ENCODE measurements at places on chromosomes 7 and 10.

- DNase-seq, result no peak
These were observed 765 bp downstream of the PFKFB3 start for GRCh38 chr10:6203331-6204062.

DNA sequence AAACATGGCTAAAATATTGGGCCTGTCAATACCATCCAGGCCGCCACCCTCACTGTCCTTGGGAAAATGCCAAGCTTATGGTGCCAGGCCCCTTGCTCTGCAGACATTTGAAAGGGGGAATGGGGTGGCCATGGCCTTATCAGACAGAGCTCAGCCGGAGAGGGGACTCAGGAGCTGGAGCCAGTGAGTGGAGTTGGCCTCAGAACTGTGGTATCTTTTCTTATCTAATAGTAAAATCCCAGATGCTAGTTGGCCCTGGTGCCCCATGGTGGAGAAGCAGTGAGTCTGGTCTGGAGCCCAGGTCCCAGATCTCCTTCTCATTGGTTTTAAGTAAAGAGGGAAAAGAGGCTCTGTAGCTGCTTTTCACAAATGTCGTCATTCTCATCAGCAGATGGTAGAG lies 49.6 kb upstream of the SORCS3 start:
- no peak for DNase-seq

- no peak for DNase-seq
These were observed 40.8 kb upstream of the HECW1 start for GRCh38 chr7:43071604-43072003.

- DNase-seq, result no peak
These were observed 46.8 kb downstream of the PDE1C start for GRCh38 chr7:32023376-32023775.

- DNase-seq, result no peak
These were observed 18.7 kb downstream of the SORCS3 start for GRCh38 chr10:104659809-104660208.

DNA sequence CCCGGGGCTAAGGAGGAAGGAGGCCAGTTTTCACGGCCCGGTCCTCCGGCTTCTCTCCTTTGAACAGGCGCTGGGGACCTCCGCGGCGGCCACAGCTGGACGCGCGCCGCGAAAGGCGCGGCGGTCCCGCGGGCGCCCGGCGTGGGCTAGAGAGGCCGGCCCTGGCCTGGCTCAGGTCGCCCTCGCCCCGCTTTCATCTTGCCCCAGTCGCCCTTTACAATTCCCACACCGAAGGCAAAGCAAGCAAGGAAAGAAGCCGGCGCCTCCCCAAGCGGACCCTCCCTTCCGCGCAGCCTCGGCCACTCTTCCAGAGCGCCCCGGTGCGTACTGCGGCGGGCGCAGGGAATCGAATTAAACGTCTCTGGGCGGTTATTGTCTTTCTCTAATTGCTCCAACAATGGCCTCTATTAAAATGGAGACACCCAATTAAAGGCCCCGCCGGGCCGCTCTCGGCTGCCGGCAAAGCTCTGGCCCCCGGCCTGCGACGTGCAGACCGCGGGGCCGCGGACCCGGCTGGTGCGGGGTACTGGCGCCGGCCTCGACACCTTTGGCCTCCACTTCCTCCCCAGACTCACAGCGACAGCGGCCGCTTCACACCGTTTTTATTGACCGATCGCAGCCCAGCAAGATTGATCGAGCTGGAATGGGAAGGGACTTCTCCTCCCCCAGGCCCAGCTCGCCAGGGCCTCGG lies 4.5 kb upstream of the GATA3 start:
- DNase-seq, result no peak

DNA sequence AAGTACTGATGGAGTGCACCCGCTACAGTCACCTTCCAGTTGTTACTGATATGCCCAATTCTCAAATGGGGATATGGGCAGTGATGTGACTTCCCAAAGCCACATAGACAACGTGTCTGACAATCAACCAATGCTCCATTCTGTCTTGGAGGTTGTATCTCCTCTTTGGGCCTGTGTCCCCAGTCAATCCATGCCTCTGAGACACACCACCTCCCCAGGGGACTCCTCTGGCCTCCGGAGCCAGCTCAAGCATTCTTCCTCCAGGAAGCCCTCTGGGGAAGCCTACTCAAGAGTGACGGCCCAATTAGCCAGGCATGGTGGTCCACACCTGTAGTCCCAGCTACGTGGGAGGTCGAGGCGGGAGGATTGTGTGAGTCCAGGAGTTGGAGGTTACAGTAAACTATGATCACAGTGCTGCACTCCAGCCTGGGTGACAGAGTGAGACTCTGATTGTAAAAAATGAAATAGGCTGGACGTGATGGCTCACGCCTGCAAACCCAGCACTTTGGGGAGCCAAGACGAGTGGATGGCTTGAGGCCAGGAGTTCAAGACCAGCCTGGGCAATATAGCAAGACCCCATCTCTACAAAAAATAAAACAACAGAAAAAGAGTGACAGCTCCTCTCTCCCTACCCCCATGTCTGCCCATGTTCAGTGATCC lies 99.5 kb upstream of the TNRC18 start:
- DNase-seq, result no peak

DNA sequence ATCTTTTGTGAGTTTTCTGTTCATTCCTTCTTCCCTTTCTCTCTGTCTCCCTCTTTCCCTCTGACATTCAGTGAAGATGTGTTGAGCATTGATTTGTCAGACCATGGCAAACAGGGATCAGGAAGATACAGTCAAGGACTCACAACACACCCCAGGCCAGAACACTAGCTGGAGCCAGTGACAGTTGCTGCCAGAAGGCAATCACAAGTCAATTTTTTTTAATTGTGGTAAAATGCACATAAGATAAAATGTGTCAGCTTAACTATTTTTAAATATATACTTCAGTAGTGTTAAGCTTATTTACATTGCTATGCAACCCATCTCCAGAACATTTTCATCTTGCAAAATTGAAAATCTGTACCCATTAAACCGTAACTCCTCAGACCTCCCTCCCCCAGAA lies 62.6 kb downstream of the TEX36 start:
- no peak for DNase-seq

DNA sequence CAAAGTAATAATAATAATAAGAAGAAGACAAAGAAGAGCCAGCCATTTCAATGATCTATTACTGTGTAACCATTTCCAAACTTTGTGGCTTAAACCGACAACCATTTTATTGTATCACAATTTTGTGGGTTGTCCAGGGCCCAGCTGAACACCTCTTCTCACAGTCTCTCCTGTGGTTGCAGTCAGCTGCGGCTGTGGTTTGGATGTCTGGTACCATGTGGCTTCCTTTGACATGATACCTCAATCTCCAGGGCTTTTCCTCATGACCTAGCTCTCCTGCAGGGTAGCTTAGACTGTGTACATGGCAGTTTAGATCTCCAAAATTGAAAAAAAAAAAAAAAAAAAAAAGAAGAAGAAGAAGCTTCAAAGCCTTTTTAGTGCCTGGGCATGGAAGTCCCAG lies 72.6 kb upstream of the NFKB2 start:
- DNase-seq, result no peak

DNA sequence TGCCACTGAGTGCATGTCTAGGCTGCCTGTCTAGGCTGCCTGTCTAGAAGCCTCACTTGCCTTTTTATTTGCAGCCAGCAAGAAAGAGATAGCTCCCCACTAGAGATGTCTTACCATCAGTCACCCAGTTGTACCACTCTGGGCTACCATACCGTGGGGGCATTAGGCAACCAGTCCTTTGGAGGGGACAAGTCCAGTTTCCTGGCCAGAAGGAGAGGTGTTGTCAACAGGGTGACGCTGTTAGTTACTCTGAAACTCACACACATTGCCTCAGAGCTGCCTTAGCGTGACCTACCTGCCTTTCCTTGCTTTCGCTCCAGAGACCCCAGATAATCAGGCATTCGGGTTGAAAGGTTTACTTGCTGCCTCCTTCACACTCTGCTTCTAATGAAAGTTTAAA lies 155.4 kb downstream of the CELF2 start:
- no peak for DNase-seq

- no peak for DNase-seq
These were observed 39.7 kb downstream of the TAC1 start for GRCh38 chr7:97771576-97771975.

GRCh38 chr10:130929422-130930325 lies 381.8 kb downstream of the TCERG1L start:
- DNase-seq, result no peak

- DNase-seq, result no peak
These were observed 70.1 kb downstream of the ADCY1 start for GRCh38 chr7:45644237-45644636.

DNA sequence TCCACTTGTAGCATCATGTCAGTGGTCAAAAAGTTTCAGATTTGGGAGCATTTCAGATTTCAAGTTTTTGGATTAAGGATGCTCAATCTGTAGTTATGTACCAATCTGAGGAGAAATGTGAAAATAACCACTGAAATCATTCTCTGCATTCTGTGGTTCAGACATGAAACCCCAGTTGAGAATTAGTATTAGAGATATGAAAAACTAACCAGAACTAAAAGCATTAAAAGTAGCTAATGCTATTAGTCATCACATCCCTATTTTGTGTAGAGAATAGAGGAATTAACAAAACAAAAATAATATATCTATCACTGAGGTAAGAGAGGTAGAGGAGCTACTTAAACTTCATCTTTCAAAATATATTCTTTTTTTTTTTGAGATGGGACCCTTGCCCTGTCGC lies 28.0 kb downstream of the MICU1 start:
- DNase-seq, result no peak

- DNase-seq, result no peak
These were observed 510.3 kb downstream of the PTPRN2 start for GRCh38 chr7:158077151-158077840.

- no peak for DNase-seq
These were observed 525.0 kb downstream of the PTPRN2 start for GRCh38 chr7:158062661-158063060.

DNA sequence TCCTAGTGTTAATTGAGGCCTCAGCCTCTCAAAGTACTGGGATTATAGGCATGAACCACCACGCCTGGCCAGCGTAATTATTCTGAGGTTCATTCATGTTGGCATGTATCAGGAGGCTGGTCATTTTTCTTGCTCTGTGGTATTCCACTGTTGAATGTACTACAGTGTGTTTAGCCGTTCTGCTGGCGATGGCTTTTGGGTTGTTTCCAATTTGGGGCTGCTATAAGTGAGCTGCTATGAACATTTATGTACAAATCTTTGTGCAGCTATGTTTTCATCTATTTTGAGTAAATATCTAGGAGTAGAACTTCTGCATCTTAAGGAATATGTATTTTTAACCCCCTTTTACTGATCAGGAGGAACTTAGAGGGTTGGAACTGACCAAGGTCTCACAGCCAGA lies 145.8 kb downstream of the AUTS2 start:
- DNase-seq, result no peak

DNA sequence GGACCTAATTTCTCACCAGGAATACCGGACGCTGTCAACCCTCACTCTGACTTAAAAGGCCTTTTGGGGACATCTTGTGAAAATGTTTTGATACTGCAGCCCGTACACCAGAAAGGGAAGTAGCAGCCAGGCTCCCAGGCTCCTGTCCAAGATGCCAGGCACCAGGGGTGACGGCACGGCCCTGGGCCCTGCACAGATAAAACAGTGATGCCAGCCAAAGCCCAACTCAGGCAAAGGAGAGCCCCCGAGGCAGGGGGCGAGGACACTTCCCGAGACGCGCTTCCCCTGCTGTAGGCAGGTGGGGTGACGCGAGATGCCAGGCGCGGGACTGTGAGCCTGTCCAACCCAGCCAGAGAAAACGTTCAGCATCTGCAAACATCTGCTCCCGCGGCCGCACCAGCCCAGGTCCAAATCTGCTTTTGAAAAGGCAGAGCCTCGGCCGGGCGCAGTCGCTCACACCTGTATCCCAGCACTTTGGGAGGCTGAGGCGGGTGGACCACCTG lies 15.7 kb downstream of the ZFAND2A start:
- no peak for DNase-seq

DNA sequence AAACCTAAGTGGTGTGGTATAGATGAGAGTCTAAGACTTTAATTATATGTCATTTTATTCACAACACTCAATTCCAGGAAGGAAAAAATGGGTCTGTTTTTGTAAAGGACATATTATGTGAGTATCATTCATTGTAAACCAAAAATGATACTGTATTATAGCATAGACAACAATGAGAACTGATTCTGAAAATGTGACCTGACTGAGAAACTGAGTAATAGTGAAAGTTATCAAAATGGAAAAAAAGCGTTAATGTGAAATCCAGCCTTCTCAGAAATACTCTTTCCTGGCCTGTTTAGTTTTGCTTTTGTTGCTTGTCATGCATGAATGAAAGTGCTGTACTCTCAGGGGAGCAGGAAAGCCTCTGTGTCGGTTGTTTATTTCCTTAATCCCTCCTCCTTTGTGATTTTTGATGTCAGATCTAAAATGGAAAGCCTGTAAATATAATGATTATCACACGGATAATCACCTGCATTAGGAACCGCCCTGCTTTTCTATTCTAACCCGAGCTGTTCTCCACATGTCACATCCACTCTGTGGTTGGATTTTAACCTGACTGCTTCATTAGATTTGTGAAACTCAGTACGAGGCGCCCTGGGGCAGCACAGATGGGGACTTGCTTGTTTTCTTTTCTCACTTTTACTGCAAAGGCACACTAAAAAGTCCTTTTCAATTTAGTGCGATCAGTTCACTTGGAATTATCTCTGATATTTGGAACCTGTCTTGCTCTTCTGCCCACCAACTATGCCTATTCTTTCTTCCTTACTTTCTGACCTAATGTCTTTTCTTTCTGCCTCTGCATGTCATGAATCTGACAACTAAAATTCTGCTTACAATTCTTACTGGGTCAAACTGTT lies 240.9 kb upstream of the KAT6B start:
- DNase-seq, result peak; percentile 73

DNA sequence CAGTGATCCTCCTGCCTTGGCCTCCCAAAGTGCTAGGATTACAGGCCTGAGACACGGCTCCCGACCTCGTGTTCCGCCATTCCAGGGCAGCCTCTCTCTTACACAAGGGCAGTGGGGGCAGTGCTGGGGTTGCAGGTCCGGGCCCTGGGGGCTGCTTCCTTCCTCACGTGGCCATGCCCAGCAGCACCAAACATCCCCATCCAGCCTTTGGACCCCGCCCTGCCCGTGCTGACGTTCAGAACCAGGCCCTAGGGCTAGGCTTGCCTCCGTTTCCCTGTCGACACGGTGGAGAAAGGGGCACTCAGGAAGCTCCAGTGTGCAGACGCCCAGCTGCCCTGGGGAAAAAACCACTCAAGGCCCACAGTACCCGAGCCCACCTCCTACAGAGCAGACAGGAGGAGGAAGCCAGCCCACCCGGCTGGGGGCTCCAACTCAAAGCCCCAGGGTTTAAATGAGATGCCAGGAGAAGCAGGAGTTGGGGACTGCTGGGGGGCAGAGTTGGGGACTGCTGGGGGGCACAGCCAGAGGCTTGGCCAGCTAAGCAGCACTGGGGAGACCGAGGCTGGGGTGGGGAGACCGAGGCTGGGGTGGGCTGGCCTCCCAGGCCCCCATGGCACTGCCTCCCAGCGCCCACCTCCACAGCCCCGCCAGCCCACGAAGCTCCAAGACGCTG lies 35.9 kb downstream of the ADAP1 start:
- DNase-seq, result no peak

DNA sequence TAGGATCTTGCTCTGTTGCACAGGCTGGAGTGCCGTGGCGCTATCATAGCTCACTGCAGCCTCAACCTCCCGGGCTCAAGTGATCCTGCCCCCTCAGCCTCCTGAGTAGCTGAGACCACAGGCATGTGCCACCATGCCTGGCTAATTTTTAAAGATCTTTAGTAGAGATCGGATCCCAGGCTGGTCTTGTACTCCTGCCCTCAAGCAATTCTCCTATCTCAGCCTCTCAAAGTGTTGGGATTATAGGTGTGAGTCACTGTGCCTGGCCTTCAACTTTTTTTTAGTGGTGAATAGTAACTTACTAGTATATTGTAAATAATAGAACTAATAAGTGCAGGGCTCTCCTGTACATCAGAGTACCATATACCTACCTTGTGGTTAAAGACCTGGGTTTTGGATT lies 52.1 kb upstream of the LMTK2 start:
- DNase-seq, result no peak

- no peak for DNase-seq
These were observed 11.7 kb upstream of the CYP2E1 start for GRCh38 chr10:133515471-133515870.

Measured in NCI-H1930 (cell line).